ENCODE measurements at places on chromosomes 2 and 18. TPM values are rescaled to one million over a fixed set of nuclear protein-coding genes. Genes with fewer than 3 reads are reported as not detected.

- no peak for DNase-seq
These were observed 3.7 kb upstream of the CRYBA2 start for GRCh38 chr2:218996937-218997336.

GRCh38 chr18:59005262-59005661 lies 134.4 kb upstream of the SEC11C start:
- DNase-seq: no peak

IL1A gene
- polyA plus RNA-seq: 26.3 TPM

DNA sequence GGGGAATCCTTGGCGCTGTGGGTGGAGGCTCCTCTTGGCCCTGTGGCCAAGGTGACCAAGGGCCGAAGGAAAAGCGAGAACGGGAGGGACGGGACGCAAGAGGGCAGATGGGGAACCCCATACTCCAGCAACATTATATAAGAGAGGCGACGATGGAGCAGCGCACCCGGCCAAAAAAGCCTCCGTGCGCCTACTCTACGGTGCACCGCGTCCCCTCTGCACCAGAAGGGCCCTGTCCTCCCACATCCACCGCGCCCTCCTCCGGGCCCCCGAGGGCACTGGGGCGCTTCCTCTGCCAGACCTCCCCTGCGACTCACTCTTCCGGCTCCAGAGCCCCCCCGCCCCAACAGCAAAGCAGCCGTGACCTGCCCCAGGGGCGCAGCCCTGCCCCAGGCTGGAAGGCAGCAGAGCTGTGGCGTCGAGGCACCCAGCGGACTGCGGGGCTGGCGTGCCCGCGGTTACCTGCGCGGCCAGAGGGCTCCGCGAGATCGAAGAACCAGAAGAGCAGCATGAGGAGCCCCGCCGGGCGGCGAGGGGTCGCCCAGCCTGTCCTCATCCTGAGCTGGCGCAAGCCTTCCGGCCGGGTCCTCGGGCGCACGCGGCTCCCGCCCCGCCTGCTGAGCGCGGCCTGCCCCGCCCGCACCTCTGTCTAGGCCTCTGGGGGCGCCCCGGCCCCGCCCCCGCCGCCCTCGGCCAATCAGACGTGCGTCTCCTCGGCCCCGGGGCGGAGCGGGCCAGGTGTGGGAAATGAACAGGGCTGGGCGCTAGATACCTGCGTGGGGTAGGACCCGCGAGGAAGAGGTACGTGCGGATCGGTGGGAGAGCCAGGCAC lies 106.3 kb upstream of the CD302 start:
- no peak for DNase-seq

- DNase-seq: no peak
These were observed 369.8 kb upstream of the ST6GAL2 start for GRCh38 chr2:107255744-107256143.

GRCh38 chr2:24566209-24566608 lies 75.2 kb downstream of the NCOA1 start:
- DNase-seq: no peak

CTLA4 gene
- polyA plus RNA-seq: not detected

DNA sequence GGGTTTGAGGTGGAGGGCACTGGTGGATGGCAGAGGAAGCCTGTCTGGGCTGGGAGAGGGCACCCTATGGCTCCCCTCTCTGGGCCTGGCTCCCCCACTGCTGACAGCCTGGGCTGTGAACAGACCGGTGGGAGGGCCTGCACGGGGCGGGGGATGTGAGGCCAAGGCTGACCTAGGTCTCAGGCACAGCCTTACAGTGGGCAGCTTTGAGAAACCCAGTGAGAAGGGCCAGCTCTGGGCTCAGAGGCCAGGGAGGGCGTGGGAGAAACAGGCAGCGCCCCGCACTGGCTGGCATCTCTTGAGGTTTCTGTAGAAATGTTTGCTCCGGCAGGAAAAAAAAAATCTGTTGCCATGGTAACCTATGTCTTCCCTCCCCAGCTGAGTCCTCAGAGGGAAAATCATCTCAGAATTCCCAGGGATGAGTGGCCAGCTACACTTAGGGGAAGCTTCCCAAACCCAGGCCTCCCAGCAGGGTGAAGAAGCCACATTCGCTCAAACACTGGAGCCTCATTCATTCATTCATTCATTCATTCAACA lies 71.7 kb upstream of the TAF1B start:
- DNase-seq: peak; percentile 16

DNA sequence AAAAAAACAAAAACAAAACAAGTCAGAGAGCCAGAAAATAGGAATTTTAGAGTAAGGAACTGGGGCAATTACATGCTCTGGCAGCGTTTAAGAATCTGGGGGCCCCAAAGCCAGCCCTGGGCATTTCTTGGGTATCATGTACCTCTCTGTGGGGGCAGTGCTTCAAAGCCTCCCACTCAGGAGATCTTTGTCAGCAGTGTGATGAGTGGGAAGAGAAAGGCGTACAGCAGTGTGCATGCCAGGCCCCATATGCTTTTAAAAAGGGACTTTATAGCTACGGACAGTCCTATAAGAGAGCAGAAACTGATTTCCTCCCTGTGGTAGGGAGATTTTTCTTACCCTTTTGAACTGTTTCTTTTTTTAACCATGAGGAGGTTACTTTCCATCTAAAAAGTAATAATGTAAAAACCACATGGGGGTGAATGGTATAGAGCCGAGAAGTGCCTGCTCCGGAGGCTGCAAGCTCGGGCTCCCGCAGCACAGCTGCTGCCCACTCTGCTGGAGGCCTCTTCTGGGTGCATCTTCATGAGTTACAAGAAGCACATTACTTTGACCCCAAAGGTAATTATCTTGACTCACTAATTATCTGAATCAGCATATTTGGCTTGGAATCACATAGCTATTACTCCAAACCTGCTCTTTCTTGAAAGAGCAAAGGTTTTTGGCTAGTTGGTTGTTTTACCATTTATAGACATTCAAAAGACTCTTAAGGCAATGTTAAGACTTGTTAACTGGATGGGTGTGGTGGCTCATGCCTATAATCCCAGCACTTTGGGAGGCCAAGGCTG lies 46.4 kb downstream of the PROC start:
- no peak for DNase-seq

Measured in mammary epithelial cell (primary cell).